ENCODE measurements at places on chromosomes 1 and 21.

DNA sequence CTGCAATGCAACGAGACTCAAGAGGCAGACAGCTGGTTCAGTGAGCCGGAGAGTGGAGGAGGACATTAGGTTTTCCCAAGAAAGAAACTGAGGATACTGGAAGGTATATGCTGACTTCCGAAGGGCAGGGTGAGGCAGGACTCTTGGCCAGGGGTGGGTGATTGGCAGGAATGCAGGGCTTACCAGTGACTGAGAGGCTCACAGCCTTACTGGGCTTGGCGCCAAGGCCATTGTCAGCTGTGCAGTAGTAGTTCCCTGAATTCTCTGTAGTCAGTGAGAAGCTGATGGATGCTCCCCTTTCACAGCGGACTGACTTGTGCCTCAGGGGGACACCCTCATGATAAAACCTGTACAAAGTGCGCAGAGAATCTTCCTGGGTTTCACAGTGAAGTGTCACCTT lies 9.6 kb downstream of the FCRL5 start:
- no peak for DNase-seq

DNA sequence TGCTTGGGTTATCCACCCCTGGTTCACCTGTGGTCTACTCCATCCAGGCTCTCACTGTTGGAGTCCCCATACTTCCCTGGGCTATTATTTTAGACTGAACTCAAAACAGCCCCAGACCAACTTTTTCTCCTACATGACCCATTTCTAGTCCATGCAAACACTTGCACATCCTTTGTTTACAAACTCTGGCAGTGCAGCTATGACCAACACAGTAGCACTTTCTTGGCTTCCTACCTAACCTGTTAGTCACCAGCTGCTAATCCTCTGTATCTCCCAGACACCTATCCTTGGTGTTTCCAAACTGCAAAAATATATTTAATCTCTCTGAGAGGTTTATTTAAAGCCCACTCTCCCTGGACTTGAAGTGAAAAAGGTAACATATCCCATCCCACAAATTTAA lies 90.8 kb downstream of the DDAH1 start:
- DNase-seq = no peak

DNA sequence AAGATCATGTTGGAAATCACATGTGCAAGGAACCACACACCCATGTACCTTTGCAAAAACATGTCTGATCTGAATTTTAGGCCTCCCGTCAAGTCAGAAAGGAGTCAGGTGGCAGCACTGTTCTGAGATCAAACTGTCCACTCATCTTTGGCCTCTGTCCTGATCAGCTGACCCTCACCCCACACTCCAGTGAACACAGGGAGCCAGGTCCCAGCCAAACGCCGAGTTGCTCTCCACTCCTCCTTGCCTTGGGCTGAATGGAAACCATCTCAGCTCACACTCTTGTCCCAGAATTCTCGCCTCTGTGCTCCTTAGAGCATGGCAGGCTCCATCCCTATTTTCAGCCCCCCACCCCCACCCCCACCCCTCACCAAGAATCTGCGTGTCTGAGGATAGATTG lies 4.6 kb upstream of the RNF186 start:
- DNase-seq = no peak

GRCh38 chr1:54971317-54971791 lies 9.1 kb upstream of the TMEM61 start:
- DNase-seq = no peak

GRCh38 chr1:28322194-28322593 lies 6.6 kb upstream of the MED18 start:
- no peak for DNase-seq

GRCh38 chr1:104294259-104294658 lies 544.6 kb downstream of the AMY1C start:
- no peak for DNase-seq

GRCh38 chr1:42756956-42757891 lies 9.6 kb downstream of the P3H1 start:
- no peak for DNase-seq

- DNase-seq = no peak
Observed at GRCh38 chr1:108847494-108847893, 9.4 kb downstream of the AKNAD1 start.

- DNase-seq = no peak
Observed at GRCh38 chr1:246595146-246595545, 28.9 kb downstream of the CNST start.

- no peak for DNase-seq
Observed at GRCh38 chr1:36322786-36323635, 434 bp downstream of the EVA1B start.

- DNase-seq = no peak
Observed at GRCh38 chr1:226438007-226438406, 30.1 kb upstream of the PARP1 start.

DNA sequence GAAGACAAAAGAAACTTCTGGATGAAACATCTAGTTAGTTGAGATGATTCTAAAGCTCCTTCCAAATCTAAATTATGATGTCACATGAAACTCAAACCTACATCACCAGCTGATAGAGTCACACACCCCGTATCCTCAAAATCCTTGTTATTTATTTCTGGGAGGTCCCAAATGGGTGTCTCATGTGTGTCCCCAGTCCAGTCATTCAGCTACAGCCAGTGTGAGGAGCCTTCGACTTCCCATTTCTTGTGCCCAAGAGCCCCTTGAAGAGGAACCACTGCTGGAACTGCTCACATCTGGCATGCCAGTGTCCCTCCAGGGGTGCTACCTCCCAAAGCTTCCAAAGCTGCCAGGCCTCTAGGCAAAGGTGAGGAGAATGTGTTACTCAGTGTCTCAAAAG lies 32.5 kb upstream of the KCNA3 start:
- no peak for DNase-seq

DNA sequence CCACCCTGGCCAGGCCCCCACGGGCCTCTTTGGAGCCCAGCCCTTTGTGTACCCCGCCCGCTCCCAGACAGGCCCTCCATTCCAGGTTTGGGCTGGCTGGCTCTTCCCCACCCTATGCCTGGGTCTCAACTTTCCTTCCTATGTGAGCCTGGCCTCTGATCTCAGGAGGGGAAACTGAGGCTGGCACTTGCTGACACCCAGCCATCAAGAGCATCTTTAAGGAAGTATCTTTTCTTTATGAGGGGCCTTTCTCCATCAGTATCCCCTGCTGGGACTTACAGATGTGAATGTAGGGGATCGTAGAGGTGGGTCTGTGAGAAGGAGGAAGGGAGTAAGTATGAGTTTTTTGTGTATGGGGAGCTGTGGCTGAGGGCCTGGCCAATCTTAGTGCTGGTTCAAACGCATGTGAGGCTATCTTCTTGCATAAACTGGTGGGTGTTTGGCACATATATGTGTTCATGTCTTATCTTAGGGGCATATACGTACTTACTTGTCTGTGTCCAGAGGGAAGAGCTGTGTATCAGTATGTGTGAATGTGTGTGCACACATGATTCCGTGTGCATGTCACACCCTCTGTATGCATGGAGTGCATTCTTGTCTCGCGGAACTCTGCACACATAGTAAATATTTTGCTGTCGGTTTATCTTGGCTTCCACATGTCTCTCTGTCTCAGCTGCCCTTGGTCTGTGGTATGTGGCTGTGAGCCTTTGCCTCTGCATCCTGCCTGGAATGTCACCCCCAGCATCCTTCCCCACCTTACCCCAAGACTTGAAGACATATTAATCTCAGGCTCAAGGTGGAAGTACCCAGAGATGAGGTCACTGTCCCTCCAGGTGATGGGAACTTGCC lies 5.4 kb downstream of the NECTIN4 start:
- DNase-seq = no peak

Measured in activated T-helper 1 cell treated with anti-CD3 and anti-CD28 coated beads, Interleukin-2, amount 50 U/mL, for 16 hours (primary cell).